ENCODE measurements at places on chromosomes 16 and 17. TPM values are rescaled to one million over a fixed set of nuclear protein-coding genes. Genes with fewer than 3 reads are reported as not detected.

DNA sequence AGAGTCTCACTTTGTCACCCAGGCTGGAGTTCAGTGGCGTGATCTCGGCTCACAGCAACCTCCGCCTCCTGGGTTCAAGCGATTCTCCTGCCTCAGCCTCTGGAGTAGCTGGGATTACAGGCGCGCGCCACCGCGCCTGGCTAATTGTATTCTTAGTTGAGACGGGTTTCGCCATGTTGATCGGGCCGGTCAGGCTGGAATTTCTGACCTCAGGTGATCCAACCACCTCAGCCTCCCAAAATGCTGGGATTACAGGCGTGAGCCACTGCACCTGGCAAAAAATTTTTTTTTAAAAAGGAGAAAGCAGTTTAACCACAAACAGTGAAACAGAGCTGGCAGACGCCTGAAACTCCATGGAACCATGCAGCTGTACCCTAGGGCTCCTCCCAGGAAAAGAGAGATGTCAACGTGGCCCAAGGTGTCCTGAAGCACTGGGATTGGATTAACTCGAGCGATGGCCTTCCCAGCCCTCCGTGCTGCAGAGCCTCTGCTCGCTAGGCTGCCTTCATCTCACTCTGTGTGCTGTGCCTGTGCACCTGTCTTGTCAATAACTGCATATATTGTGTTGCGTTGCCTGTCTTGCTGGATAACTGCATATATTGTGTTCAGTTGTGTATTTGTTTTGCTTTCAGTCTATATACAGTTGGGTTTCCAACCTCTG is 29.6 kb upstream of the FOXK2 start:
- no peak for DNase-seq

DNA sequence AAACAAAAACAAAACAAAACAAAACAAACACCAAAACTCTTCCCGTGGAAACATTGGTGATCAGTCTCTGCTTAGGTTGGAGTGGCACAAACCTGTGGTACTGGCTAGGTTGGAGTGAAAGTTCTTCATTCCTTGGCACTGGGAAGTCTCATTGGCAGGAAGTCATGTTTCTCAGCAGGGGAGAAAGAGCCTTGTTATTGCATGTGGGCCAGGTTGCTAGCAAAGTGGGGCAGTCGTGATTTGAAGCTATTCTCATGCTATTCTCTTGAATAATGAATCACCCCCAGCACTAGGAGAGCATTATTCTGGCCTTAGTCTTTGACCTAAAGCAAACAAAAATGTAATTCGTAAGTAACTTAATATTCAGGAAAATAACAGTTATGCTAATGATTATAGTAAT is 24.3 kb upstream of the B4GALNT2 start:
- DNase-seq, result peak; percentile 86

- DNase-seq, result no peak
These were observed 10.4 kb downstream of the VPS53 start for GRCh38 chr17:704111-704864.

GRCh38 chr17:81583589-81584342 is 31.6 kb upstream of the FAAP100 start:
- no peak for DNase-seq

The NFAT5 gene
- total RNA-seq, result 53.9 TPM

GRCh38 chr17:1937461-1937860 is 87.7 kb downstream of the RTN4RL1 start:
- no peak for DNase-seq

The VPS35 gene
- 154 TPM for total RNA-seq

The JMJD8 gene
- 42.8 TPM for total RNA-seq

DNA sequence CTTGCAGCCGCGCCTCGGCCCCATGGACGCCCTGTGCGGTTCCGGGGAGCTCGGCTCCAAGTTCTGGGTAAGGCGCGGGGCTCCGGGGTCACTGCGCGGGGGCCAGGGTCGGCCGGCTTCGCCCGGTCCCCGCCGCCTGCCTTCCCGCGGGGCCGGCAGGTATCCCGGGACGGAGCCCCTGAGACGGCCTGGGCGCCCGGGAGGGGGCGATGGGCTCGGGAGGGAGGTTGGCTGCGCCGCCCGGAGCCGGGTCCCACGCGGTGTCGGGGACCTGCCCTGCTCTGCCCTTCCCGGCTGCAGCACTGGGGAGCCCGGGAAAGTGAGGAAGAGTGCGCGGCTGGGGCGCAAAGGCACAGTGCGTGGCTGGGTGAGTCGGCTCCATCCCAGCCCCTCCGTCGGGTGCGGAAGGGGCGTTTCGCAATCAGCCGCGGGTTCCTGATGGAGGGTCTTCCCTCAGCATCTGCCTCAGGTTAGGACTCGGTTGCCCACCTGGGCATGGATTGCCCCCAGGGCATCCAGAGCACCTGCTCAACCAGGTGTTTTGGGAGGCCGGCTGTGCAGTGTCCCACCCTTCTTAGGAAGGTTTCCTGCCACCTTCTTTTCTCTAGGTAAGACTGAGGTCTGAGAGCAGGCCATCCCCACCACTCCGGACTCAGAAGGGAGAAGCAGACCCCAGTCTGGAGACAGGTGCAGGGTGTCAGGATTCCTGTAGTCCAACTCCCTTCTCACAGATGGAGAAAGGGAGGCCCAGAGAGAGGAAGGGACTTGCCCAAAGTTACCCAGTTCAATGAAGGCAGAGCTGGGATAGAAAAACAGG is 442 bp downstream of the ABCC3 start:
- DNase-seq, result no peak

DNA sequence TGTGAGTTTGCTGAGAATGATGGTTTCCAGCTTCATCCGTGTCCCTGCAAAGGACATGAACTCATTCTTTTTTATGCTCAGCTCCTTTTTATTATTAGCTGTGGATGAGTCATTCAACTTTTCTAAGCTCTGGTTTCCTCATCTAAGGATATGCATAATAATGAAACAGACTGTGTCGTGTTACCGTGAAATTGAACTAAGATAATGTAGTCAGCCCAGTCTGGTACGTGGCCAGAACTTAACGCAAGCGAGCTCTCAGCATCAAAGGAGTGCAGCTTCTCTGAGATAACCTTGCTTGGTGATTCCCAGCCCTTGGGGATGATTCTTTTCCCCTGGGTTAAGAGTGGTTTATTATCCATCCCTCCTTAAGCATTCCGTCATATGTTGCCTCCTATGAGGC is 454.3 kb upstream of the EEF2KMT start:
- DNase-seq, result no peak

- peak; percentile 55 for DNase-seq
These were observed 38.9 kb downstream of the MRPS23 start for GRCh38 chr17:57810721-57811637.

The CEMP1 gene
- not detected for total RNA-seq

DNA sequence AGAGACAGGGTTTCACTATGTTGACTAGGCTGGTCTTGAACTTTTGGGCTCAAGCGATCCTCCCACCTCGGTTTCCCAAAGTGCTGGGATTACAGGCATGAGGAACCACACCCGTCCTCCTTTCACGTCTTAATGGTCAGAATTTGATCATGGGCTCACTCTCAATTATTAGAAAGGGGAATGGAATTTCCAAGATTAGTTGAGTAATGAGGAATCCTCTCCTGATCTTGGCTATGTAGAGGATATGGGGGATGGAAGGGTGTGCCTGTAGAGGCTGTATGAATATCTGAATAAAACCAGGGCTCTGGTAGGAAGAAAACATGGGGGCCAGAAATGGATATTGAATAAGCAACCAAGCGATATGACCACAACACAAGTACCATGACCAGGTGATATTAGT is 25.9 kb upstream of the SMURF2 start:
- DNase-seq, result peak; percentile 89

GRCh38 chr16:8656376-8656775 is 18.0 kb upstream of the ABAT start:
- no peak for DNase-seq

The HSD3B7 gene
- 60.9 TPM for total RNA-seq

- no peak for DNase-seq
These were observed 80.2 kb upstream of the STAC2 start for GRCh38 chr17:39305978-39306377.

GRCh38 chr17:39200070-39200879 is at the start of gene RPL19:
Gene RPL19, plus strand, starts transcription at chr17:39200283. Its CDS starts 62 bp downstream, at chr17:39200345.
- peak; percentile 36 for DNase-seq

DNA sequence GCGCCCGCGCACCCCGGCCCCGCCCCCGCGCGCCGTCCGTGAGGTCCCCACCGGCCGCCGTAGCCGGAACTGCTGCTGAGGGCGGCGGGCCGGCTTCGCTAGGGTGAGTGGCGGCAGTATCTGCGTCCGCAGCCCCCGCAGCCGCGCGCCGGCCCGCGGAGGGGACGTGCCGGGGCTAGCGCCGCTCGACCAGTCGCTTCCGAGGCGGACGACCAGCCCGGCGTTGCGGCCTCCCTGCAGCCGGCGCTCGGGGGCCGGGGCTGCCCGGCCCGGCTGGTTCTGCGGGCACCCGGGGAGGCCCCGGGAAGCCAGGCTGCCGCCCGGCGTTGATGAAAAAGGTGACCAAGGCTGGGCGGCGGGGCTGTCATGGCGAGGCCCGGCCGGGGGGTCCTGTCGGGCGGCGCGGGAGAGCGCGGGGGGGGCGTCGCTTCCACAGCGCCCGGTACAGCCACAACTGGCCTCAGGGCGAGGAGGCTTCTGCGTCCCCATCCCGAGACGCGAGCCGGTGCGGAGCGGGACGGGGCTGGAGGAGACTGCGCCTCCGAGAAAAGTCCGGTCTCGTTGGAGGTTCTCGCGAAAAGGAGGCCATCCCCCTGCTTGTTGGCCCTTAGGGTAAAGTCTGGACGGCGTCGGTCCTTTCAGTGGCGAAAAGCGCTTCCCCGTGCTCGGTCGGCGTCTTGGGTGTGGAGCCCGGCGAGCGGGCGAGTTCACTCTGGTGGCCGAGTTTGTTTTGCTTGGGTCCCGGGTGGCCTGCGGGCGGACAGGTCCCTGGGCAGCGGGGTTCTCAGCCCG is at the start of gene CRAMP1:
Gene CRAMP1 (plus strand): TSS at position 41 of the 792 bp plus-strand sequence. CDS start 2,280 bp downstream, outside the sequence.
- peak; percentile 4 for DNase-seq

The TP53TG3F gene
- total RNA-seq, result not detected

The CORO1A gene
- total RNA-seq, result 1.9 TPM

DNA sequence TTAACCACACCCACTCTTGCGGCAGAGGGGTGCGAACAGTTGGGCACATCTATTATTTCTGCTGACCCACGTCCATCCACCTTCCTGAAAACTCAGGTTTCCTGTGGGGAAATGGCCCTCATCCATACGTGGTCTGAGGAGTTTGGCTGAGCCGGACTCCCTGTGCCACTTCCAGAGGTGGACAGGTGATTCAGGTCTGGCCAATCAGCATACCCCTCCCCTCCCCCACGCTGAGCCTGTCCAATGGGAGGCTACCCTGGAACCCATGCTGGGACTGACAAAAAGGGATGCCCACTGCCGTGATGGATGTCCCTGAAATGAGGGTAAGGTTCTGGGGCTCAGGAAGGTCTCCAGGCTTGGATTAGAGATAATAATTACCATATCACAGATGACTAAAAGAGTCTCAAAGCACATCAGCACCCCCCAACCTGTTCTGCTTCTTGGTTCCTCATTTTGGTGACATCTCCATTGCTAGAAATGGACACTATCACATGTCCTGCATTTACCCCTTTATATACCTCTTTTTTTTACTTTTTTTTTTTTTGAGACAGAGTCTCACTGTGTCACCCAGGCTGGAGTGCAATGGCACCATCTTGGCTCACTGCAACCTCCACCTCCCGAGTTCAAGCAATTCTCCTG is 5.3 kb upstream of the MAPK7 start:
- no peak for DNase-seq

DNA sequence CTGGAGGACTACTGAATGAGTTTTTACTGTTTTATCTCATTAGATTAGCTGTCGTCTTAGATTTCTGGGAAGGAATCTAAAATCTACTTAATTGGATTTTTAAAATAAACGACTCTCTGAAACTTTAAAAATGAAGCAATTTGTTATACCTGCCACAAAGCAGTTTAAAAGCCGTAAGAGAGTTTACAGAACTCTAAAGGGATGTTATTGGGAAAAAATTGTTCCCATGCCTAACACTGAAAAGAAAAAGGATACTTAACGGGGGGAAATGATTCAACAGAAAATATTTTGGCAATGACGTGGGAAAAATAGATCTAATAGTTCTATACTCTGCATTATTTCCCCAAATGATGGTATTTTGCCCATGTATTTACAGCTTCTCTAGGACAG is 27.0 kb downstream of the ARHGAP17 start:
- DNase-seq, result peak; percentile 65

- peak; percentile 40 for DNase-seq
These were observed 32.9 kb downstream of the SMYD4 start for GRCh38 chr17:1796800-1797199.

- no peak for DNase-seq
These were observed 4.8 kb upstream of the SIRT7 start for GRCh38 chr17:81922566-81923301.

GRCh38 chr17:61250335-61250890 is 149.2 kb upstream of the TBX2 start:
- peak; percentile 75 for DNase-seq

DNA sequence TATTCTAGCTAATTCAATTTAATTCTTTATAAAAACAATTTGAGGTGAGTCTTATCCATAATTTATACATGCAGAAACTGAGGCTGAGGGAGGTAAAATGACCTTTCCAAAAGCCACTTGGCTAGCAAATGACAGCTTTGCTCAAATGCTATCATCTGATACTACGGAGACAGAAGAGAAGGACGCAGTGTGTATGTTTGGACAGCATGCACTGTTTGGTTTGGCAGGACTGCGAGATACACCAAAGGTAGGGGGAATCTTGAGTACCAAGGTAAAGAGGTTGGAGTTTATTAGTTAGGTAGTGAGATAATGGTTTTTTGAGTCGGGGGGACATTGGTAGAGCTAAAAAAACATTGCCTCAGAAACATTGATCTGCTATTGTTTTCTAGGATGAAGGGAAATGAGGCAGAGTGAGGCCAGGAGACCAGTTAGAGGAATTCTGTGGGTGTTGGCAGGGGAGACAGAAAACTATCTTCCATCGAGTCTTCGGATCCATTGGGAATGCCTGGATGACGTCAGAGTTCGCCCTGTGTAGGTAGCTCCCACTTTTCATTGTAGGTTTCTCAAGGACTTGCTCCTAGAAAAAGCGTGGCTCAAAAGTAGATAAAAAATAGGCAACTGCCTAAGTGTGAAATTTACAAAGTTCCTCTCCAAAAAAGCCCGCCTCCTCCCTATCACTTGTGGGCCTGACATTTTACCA is 2.5 kb upstream of the HS3ST4 start:
- DNase-seq, result no peak

DNA sequence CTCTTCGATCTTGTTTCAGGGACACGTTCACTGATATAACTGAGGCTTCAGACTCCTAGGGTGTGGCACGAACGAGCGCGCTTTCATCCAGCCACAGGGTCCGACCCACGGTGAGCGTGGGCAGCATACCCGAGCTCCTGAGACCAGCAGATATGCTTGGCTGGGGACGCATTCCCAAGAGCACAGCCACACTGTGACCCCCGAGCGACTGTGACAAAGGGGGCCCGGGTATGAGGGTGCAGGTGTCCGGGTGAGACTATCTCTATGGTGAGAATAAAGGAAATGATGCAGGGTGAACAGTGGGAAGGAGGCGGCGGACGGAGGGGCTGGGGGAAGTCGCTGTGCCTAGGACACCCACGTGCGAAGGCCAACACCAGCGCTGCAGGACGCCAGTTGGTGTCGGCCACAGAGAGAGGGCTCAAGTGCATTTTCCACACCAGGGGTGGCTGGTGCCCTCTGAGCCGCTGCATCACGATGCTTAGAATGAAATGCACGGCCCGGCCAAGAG is 17.6 kb downstream of the RPH3AL start:
- DNase-seq, result no peak

All from fibroblast of the aortic adventitia (primary cell).